Thoracic aorta (tissue), 2 donors: ENCODE measurements at places on chromosomes 6 and 20.

GRCh38 chr20:37447688-37448087, 73.4 kb upstream of the NNAT start:
- no peak for DNase-seq

DNA sequence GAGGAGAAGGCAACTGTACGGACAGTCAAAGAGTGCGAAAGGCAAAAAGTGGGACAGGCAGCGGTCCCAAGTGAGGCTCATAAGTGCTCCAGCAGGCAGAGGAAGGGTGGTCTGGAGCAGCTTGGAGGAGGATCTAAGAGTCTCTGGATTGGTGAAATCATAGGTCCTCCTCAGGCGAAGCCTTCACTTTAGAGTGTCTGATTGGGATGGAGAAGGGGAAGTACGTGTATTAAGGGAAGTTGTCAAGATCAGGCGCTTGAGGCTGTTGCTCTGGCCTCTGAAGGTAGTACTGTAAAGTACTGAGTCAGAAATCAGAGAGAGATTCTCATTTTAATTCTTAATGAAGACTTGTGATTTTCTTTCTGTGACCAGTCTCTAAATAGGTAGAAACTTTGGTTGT, 185.6 kb downstream of the KIF16B start:
- no peak for DNase-seq

- DNase-seq, result no peak
Measured at GRCh38 chr6:141744971-141745370, 387.8 kb upstream of the GJE1 start.

DNA sequence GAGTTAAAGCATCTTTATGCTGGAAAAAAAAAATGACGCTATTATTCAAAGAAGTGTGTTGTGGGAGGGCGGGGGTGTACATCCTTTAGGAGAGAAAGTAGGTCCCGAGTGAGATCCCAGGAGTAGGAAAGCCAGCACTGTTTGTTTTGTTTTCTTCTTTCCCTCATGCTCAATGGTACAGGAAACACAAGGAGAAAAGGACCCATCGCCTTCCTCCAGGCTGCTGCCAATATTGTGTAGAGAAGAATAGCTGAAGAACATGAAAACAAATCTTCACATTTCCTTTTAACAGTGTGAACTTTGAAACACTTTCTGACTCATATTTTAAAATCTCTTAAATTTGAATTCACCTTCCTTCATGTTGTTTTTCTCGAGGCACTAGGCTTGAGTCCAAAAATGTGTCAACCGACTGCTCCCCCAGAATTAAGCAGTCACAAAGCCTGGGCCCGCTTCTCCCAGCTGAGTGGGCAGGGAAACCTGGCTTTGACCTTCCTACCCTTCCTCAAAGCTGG, 22.3 kb downstream of the PPP1R16B start:
- no peak for DNase-seq

DNA sequence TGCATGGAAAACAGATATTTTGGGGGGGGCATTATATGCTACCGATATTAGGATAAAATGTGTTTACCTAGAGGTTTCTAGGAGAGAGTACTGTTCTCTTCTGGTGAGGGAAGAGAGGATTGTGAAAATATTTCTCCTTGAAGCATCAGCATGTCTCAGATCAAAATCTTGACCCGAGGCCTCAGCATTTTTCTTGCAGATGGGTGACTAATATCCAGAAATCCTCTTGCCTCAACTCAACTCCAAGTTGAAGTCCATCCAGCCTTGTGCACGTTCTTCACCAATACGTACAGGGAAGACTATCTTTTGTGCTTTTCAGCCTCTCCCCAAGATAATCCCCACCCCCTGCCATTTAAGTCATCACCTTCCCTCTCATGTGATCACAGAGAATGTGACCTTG, 59.5 kb downstream of the PRND start:
- DNase-seq, result no peak

DNA sequence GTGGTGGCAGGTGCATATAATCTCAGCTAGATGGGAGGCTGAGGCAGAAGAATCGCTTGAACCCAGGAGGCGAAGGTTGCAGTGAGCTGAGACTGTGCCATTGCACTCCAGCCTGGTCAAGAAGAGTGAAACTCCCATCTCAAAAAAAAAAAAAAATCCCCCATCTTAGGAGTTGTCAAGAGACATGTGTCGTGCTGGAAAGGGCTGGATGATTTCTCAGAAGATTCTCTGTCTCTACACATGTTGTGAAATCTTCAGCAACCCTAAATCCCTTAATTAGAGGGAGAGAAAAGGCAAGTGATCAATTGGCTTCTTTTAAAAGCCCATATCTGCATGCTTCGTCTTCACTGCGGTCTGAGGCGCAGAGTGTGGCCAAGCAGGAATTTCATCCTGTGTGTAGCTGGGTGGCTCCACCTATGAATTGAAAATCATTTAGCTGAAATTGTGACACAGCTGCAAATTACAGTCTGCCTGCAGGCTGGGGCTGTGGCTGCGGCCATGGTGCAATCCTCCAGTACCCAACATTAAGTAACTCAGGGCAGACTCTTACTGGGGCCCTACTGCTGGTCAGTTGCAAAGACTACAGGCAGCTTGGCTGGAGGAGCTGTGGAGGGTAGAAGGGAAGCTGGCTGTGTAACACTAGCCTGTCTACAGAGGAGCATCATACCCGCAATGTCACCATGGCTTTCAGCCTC, 3.2 kb upstream of the TGM3 start:
- DNase-seq, result no peak

- no peak for DNase-seq
Measured at GRCh38 chr6:130525408-130525807, 159.6 kb downstream of the TMEM200A start.
